ENCODE measurements at places on chromosomes 4 and X.

DNA sequence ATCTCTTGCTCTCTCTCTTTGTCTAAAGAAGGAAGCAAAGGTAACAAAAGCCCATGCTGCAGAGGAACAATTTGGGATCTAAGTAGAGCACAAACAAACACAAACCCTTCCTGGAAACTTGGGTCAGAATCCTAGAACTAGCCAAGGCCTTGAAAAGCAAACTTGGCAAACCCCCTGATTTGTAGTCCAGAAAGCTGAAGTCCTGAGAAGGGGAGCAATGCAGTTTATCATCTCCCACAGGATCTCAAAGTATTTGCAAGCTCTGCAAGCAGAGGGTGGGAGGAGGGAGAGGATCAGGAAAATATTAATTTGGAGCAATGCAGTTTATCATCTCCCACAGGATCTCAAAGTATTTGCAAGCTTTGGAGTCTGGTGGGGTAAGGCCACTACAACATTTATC is 379.5 kb upstream of the FGF13 start:
- DNase-seq = no peak

- DNase-seq = no peak
Measured at GRCh38 chr4:148454835-148455234, 12.6 kb upstream of the NR3C2 start.

DNA sequence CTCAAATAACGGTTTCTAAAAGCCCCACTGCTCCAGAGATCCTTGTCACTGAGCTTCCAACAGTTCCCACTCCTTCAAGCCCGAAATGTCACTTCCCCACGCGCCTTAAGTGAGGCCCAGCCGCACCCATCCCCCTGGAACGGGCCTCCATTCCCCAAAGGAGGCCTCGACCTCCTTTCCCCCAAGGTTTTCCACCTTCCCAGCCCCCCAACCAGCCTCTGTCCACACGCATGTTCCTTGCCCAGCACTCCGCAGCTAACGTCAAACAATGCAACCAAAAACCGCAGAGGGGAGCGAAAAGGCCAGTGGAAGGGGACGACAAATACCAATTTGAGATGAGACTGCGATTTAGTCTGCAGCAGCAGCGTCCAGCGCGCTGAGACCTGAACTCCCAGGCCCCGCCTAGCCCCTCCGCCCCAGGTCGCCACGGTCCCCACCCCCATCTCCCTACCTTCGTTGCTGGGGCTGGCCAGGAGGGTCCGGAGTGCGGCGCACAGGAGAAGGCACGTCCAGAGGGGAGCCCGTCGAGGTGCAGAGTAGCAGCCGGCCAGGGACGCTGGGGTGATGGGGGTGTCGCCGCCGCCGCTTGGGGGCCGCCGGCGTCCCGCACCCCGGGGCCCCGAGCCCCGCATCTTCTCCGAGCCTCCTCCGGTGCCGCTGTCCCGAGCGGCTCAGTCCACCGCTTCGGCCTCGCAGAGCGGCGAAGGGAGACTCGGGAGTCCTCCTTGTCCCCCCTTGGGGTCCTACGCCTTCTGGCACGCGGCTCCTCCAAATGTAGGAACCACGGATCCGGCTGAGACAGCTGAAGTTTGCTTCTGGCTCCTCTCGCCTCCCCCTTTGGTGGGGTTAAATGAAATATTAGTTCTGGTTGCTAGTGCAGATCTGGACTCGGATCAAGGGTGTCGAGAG is 924 bp downstream of the EPHA5 start:
- no peak for DNase-seq

GRCh38 chr4:83989835-83990234 is 453.9 kb downstream of the GPAT3 start:
- DNase-seq = no peak

GRCh38 chrX:110657073-110657472 is 138.5 kb downstream of the CHRDL1 start:
- no peak for DNase-seq

GRCh38 chr4:123562994-123563750 is 166.6 kb downstream of the SPRY1 start:
- DNase-seq = no peak

- no peak for DNase-seq
Measured at GRCh38 chrX:133681421-133681820, 266.1 kb upstream of the GPC4 start.

DNA sequence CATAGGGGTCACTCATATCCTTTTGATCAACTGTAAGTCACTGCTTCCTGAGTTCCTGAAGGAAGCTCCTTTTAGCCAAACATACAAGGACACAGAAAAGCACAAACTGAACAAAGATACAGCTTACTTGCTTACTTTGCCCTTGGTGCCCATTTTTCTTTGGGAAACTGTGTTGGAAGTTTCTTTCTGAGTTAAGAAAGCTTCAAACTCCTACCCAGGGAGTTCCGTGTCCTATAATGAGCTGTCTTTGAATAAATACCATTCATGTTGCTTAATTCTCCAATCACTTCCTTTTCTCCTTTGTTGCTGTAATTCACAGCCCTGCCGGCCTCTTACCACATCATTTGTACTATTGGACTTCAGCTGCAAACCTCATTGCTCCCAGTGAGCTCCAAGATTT is at the start of gene ADH4:
ADH4 (minus strand) TSS at position 228 of the 400 bp plus-strand sequence; CDS start at position 153, 75 bp downstream.
- no peak for DNase-seq

GRCh38 chr4:186621959-186622553 is 66.7 kb upstream of the MTNR1A start:
- no peak for DNase-seq

DNA sequence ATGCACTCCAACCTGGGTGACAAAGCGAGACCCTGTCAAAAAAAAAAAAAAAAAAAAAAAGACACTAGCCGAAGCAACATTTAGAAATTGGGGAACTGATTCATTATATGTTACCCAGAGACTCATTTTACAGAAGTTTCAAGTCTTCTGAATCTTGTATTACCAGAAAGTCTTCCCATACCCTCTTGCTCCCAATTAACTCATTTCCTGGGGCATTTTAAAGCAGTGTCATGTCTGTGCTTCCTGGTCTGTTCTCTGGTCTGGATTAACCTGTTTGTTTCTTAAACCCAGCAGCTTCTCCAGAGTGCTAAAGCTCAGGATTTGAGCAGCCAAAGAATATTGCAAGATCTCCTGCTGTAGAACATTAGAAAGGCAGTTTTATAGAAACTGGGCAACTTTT is 43.7 kb downstream of the FRMPD3 start:
- DNase-seq = no peak

GRCh38 chr4:112982680-112983079 is 66.8 kb upstream of the ANK2 start:
- no peak for DNase-seq

GRCh38 chrX:8846266-8846665 is 45.1 kb upstream of the FAM9A start:
- no peak for DNase-seq

- DNase-seq = no peak
Measured at GRCh38 chr4:64893205-64893604, 484.0 kb upstream of the TECRL start.

GRCh38 chrX:23202326-23202725 is 132.3 kb upstream of the PTCHD1 start:
- DNase-seq = no peak

DNA sequence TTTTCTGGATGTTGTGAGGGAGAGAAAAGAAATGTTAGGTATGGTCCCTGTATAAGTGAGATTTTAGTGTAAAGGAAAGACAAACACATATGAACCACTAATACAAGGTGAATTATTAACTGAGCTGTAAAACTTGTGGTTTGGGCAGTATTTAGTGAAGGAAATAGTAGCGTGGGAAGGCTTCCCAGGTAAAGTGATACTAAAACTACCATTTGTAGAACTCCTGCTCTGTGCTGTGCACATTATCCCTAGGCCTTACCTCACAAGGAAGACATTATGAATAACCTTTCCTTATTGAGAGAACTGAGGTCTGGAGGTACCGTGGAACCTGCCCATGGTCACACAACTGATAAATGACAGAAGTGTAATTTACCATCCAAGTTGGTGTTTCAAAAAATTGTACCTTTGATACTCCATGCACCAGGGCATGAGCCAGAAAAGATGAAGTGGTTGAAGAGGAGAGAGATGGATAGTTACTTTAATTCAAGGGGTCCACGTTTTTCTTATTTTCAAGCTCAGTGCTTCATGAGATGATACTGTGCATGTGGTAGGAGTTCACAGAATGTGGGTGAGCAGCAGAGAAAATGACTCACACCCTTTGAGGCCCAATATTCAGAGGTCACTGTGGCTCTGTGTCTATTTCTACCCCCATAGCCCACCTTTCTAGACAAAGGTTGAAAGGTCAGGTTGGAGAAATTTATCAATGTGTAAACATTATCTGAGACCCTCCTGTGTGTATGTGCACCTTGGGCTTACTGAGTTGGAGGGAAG is 2.6 kb upstream of the VSIG4 start:
- no peak for DNase-seq

- DNase-seq = peak; percentile 22
Measured at GRCh38 chr4:150379454-150379853, 202.5 kb upstream of the MAB21L2 start.

- DNase-seq = peak; percentile 57
Measured at GRCh38 chr4:77959566-77960338, 97.1 kb downstream of the MRPL1 start.

GRCh38 chr4:64713256-64713840 is 304.1 kb upstream of the TECRL start:
- DNase-seq = no peak

GRCh38 chr4:36316607-36317006 is 35.2 kb downstream of the DTHD1 start:
- DNase-seq = no peak

DNA sequence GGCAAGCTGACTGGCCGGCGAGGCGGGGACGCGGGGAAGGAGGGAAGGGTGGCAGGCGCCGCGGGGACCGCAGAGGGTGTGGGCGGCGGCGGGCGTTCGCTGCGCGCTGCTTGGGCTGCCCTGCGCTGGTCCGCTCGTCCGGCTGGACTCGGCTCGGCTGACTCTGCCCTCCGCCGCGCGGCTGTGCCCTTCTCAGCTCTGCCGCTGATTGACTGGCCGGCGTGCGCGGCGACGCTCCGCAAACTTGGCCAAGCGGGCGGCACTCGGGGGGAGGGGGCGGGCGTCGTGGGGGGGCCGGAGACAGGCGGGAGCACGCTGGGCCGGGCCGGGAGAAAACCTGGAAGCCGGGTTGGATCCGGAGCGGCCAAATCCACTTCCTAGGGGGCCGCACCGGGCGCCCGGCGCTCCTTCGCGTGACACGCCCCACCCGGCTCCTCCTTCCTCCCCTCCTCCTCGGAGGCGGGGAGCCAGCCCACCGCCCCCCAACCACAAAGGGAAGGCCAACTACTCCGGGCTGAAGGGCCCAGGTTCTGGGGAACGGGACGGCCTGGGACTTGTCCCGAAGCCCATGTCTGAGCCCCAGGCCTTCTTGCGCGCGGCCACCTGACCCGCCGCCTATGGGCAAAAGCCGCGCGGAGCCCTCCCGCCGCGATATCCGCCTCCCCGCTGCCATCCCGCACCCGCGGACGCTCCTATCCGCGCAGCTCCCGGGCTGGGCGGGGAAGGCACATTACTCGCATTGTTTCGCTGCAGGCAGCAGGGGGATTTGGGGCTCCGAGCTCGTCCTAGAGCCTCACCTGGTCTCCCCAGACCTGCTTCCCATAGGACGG is at the start of gene GPC4:
GPC4 (minus strand) TSS at position 214 of the 830 bp plus-strand sequence. CDS start 524 bp downstream, outside the sequence.
- DNase-seq = no peak

Measured in glomerular endothelial cell (primary cell).